ENCODE measurements at places on chromosomes 6 and 20.

GRCh38 chr6:26165261-26165790, 78.1 kb downstream of the HFE start:
- DNase-seq: no peak

- DNase-seq: no peak
Measured at GRCh38 chr20:17633850-17634500, 48.1 kb downstream of the RRBP1 start.

DNA sequence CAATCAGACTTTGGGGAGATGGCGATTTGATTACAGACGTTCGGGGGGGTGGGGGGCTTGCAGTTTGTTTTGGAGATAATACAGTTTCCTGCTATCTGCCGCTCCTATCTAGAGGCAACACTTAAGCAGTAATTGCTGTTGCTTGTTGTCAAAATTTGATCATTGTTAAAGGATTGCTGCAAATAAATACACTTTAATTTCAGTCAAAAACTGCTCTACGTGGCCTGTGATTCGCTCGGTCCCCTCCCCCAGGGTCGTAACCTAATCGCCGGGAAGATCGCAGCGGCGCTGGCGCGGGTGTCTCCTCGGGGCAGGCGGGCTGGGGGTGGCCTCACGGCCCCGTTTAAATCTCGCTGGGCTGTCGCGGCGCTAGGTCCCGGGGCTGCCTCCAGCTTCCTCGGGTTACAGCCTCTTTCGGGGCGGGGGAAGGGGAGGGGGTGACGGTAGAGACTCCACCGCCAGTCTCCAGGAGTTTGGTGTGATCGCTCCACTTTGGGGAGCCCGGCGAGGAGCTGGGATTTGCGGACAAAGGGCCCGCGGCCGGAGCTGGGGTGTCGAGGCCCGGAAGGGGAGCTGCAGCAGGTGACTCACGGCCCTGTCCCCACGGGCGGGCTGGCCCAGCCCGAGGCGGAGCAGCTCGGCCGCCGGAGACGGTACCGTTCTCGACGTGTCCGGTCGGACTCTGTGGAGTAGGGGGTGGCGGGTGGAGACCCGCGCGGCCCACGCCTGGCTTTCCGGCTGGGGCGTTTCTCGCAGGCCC, 4.2 kb downstream of the FOXC1 start:
- no peak for DNase-seq

GRCh38 chr20:46563170-46563859, 12.9 kb upstream of the OCSTAMP start:
- DNase-seq: no peak

DNA sequence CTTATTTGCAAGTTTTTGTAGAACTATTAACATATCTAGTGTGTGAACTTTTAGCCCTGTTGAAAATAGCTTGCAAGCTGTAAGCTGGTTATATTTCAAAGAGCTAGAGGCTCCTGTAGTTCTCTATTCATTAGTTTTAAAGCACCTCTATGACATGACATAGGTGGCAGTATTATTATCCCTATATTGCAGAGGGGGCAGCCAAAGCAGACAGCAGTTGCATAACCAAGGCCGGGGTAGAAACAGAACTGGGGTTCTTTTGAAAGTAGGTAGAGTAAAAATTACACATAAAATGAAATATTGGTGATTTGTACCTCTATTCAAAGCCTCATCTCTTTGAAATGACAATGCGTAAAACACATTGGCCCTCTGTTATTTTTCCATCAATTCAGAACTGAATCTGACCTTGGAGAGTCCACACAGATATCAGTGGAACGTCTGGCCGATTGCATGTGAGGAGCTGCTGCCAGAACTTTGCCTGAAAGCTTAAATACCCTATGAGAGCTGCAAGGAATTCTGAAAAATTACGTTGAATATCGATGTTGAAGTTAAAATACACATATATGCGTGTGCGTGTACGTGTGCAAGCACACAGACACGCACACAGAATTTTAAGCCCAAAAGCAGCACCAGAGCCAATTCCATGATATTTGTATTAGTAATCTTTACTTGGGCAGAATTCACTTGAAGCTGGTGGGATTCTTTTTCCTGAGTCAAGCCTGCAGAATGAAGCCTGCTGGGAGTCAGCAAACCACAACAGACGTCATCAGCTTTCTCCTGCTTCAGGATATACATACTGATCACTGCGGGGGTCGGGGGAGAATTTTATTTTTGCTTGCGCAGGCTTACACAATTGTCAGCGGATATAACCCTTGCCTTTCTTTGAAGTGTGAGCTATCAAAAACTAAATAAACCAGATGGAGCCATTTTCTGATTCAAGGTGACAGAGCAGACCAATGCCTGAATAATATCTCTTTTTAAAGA, 163.2 kb downstream of the PDE7B start:
- no peak for DNase-seq

- no peak for DNase-seq
Measured at GRCh38 chr6:101080597-101080996, 199.5 kb upstream of the ASCC3 start.

- no peak for DNase-seq
Measured at GRCh38 chr6:34200340-34200971, 36.2 kb upstream of the HMGA1 start.

DNA sequence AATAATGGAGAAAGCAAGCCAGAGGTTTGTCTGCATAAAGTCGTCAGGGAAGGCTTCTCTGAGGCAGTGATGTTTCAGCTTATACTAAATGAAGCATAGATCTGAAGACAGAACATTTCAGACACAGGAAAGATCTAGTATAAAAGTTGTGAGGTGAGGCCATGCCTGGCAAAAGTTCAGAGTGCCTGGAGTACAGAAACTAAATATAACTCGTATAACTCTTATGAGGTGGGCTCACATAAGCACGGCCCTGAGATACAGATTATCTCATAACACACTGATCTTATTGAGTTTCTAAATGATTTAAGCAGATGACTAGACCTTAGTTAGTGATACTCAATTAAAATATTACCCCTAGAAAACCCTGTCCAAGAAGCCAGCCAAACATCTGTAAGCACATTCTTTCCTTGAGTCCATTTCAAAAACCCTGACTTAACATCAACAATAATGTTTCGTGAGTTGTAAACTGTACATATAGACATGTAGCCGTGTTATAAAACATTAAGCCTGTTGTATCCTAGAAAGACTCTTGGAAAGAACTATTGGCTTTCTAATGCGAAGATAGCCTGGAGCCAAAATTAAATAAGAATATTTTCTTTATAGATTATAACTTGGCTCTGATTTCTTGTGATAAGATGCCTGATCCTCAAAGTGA, 667.6 kb downstream of the TENT5A start:
- no peak for DNase-seq

DNA sequence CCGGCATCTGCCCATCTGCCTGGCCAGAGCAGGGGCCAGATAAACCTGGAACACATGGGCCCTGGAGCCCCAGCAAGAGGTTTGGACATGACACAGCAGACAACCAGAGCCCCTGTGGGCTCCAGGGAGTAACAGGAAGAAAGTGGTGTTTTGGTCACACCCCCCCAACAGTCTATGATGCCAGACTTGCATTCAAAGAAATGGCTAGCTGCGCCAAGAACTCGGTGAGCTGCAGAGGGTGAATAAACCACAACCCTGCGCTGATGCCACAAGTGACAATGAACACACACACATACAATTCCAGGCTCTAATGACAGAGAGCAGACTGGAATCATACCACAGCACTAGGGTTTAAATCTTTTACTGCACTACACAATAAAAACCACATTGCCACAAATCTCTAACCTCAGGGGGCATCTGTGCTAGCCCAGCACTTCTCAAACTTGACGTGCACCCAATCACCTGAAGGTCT, 34.0 kb downstream of the TRERF1 start:
- DNase-seq: peak; percentile 45

- DNase-seq: no peak
Measured at GRCh38 chr20:20295621-20296498, 72.0 kb upstream of the INSM1 start.
